ENCODE measurements at places on chromosomes 1 and 21. TPM values are rescaled to one million over a fixed set of nuclear protein-coding genes. Genes with fewer than 3 reads are reported as not detected.

DNA sequence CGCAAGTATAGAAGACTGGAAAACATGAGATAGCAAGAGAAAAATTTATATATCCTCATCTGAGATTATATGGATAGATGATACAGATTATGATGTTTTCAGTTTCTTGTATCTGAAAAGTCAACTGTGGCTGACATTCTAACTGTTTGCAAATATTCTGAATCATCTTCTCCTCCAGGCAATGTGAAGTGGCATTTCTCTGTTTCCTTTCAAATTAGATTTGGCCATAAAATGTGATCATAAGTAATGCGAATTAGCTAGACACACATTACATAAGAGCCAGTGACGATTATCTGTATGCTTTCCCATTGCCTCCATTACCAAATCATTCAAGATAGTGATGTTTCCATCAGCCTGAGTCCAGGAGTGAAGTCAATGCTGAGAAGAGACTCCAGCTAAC is 265.2 kb downstream of the BRINP3 start:
- ATAC-seq: no peak

DNA sequence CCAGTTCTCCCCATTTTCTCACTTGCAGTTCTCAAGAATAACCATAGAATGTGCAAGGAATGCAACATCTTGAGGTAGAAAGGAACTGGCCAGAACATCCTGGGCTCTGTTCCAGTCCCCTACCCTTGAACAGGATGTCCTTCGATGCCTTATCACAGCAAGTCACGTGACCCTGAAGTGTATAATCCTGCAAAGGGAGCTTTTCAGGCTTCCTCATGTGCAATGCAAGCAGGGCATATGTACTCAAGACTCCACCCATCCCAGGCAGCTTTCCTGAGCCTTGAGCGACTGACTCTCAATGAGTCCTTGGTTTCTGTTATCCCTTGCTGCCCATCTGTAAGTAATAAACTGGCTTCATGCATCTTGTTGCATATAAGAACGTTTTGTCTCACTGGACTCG is 311.0 kb downstream of the MRPL39 start:
- no peak for ATAC-seq

DNA sequence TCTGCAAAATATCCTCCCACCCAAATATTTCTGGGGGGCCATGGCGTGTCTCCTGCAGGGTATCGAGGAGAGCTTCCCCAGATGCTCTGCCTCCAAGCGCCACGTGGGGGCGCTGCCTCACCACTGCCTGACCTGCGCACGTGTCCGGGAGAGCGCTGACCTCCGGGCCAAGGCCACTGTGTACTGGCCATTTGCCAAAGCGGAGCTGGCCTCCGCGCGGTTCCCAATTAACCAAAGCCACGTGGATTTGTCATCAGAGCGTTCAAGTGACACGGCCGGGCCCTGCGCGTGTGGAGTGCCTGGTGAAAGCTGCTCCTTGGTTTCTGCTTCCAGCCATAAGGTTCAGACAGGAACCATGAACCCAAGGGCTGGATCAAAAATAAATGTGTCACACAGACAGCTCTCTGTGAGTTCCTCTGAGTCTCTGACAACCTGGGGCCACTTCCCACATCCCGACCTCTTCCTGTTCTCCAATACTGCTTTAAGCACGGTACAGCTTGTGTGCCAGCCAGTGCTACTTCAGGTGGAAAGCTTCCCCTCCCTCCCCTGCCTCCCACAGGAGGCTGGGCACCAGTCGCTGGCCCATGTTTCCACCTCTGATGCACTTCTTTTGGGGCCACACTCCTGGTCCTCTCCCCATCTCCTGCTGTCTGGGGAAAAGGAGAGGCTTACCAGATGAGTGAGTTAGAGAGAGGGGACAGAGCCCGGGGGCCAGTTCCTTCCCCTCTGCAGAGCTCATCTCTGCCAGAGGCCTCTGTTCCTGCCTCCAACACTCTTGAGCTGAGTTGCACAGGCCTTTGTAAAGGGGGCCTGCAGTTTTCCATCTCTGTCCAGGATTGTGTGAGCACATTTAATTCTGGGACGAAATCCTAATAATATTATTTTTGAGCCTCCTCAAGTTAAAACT is 26.1 kb downstream of the ZP4 start:
- peak; percentile 89 for ATAC-seq

SLFNL1 gene
- total RNA-seq: 0.50 TPM

CTBS gene
- 11.7 TPM for total RNA-seq

SCCPDH gene
- 58.2 TPM for total RNA-seq

DNA sequence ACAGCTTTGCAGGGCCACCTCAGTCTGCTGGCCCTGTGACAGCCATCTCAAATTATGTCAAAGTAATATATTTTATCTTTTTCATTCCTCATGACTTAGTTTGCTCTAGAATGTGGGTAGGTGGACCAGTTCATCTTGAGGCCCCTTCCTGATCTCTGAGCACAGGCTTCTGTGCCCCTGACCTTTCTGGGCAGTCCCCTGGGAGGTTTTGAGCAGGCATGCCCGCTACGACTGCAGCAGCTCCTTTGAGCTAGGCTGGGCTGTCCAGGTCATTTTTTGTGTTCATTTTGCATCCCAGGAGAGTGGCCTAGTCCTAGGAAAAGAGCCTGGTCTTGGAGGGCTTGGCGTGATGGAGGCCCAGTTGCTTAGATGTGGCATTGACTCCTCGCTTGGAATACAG is 42.7 kb downstream of the EIF2D start:
- no peak for ATAC-seq

Measured in motor neuron (in vitro differentiated cells).